Hematopoietic multipotent progenitor cell treated with erythropoietin and hydrocortisone succinate and interleukin-3 and kit ligand, for 6 days (in vitro differentiated cells): ENCODE measurements at places on chromosomes 12 and 14.
A peak's percentile ranks its signal among the peaks of the same experiment; 100 is the strongest.

GRCh38 chr12:93621986-93622385 lies 49.5 kb downstream of the SOCS2 start:
- no peak for DNase-seq

- no peak for DNase-seq
Measured at GRCh38 chr14:51704545-51704944, 52.8 kb downstream of the FRMD6 start.

DNA sequence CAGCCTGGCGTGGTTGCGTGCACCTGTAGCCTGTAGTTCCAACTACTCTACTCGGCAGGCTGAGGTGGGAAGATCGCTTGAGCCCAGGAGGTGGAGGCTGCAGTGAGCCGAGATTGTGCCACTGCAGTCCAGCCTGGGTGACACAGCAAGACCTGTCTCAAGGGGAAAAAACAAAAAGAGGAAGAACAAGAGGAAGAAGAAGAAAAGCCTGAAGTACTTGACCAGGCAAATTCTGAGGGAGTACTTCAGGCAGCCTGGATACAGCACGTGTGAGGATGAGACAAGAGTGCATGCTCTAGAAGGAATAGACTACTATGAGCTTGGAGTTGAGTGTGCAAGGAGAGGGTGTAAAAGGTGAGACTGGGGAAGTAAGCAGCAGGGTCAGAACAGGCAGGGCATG lies 1.8 kb downstream of the GDF3 start:
- DNase-seq = no peak

DNA sequence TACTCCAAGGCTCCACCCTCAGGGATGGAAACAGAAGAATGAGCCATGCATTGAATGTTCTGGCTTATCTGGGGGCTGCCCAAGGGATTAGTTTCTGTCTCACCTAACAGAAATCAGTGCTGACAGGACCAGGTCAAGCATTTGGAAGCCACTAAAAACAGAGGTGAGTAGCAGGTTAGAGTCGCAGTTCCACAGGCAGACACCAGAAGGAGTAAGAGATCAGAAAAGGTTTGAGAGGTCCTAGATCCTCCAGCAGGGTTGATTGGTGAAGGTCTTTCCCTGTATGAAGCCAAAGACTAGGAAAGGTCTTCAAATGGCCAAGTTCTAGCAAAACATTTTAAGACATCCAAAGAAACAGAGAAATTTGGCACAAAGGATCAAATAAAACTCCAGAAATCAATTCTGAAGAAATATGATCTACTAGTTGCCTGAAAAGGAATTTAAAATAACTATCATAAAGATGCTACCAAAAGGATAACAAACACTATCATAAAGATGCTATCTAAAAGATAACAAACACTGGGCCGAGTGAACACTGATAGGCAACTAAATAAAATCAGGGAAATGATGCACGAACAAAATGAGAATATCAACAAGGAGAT lies 19.5 kb upstream of the TTC9 start:
- DNase-seq = peak; percentile 71

- no peak for DNase-seq
Measured at GRCh38 chr12:103207936-103208335, 250.5 kb downstream of the ASCL1 start.

DNA sequence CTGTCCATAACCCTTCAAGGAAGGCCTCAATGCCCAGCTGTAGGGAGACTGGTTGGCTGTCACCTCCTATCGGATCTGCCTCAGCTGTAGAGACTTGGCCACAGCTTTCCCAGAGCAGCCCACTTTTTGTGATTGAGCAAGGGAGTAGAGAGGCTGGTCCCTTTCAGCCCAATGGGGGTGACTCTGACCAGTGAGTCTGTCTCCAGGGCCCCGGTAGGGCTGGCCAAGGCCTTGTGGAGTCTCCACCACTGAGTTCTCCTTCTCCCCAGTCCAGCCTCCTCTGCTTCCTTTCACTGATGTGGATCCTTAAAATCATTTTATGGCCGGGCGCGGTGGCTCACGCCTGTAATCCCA lies 14.5 kb upstream of the HPD start:
- no peak for DNase-seq

DNA sequence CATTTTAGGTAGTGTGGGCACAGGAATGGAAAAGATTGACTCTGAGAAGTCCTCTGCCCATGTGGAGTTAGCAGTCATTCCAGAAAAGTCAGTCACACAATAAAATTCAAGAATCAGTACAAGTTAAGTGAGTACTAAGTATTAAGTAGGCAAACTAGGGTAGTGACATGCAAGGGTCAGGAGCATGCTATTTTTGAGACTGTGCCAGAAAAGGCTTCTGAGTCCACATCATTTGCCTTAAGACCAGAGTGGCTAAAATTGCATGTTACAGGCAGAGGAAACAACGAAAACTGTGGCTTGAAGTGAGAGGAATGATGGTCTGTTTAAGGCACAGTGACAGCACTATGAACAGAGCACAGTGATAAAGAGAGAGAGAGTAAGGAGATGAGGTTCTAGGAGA lies 108.9 kb downstream of the SLC6A15 start:
- DNase-seq = no peak

- DNase-seq = no peak
Measured at GRCh38 chr14:69841656-69842055, 37.6 kb upstream of the SMOC1 start.

DNA sequence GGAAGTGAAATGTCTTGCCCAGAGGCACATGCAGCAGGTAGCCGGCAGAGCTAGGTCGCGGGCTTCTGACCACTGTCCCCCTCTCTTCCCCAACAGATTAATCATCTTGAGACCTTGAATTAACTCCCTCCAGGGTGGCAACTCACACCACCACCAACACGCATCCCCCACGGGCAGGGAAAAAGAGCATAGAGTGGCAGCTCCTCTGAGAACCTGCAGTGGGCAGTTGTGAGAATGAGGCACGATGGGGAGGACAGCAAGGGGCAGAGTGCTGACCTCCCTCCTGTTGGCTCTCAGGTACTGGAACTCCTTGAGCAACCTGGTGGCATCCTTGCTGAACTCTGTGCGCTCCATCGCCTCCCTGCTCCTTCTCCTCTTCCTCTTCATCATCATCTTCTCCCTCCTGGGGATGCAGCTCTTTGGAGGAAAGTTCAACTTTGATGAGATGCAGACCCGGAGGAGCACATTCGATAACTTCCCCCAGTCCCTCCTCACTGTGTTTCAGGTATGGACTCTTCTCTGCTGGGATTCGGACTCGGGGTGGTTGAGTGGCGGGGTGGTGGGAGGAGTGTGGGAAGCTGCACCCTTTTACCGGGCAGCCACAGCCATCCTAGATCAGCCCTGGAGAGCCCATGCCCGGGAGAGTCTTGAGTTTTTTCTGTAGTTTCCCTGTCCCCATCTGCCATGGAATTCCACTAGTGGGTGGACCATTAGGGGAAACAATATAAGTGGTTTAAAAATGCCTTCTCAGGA lies 213.3 kb upstream of the FKBP4 start:
- DNase-seq = no peak
